ENCODE measurements at places on chromosomes 13 and 19. TPM values are rescaled to one million over a fixed set of nuclear protein-coding genes. Genes with fewer than 3 reads are reported as not detected.

THSD1 gene
- 7.3 TPM for total RNA-seq

ZNF320 gene
- total RNA-seq = not detected

FGF21 gene
- not detected for total RNA-seq

AMH gene
- total RNA-seq = 22.3 TPM

SUGP1 gene
- total RNA-seq = 34.4 TPM

ZNF230 gene
- total RNA-seq = 3.2 TPM

KLHL1 gene
- total RNA-seq = not detected

SIGLEC14 gene
- not detected for total RNA-seq

CHAMP1 gene
- 17.6 TPM for total RNA-seq

NCR1 gene
- total RNA-seq = not detected

SIAH3 gene
- not detected for total RNA-seq

SIGLECL1 gene
- not detected for total RNA-seq

HSPB6 gene
- total RNA-seq = 0.33 TPM

ATP4B gene
- total RNA-seq = not detected

CCDC8 gene
- total RNA-seq = not detected

PLK5 gene
- not detected for total RNA-seq

TBCB gene
- 570 TPM for total RNA-seq

ZNF805 gene
- total RNA-seq = 2.6 TPM

AMER2 gene
- total RNA-seq = not detected

KRTDAP gene
- not detected for total RNA-seq

TTYH1 gene
- total RNA-seq = not detected

C1QTNF9 gene
- not detected for total RNA-seq

TLE6 gene
- 4.4 TPM for total RNA-seq

SH2D3A gene
- 16.9 TPM for total RNA-seq

ABHD8 gene
- total RNA-seq = 3.2 TPM

EDDM13 gene
- not detected for total RNA-seq

PALM gene
- 17.2 TPM for total RNA-seq

CYP2A7 gene
- total RNA-seq = not detected

KLF16 gene
- total RNA-seq = 31.4 TPM

GPC6 gene
- total RNA-seq = 5.8 TPM

FFAR3 gene
- total RNA-seq = not detected

HOOK2 gene
- 14.2 TPM for total RNA-seq

MBD3L3 gene
- not detected for total RNA-seq

SDHAF1 gene
- 55.5 TPM for total RNA-seq

CEACAM7 gene
- total RNA-seq = not detected

GNG7 gene
- total RNA-seq = 0.06 TPM

ERICH6B gene
- total RNA-seq = not detected

ZNF415 gene
- not detected for total RNA-seq

KLK3 gene
- not detected for total RNA-seq

APOC1 gene
- 109 TPM for total RNA-seq

Measured in A549 treated with ZK216348 at 1 μM for 4 hours (cell line).